Fibroblast of lung (primary cell): ENCODE measurements at places on chromosomes 12 and 14. TPM values are rescaled to one million over a fixed set of nuclear protein-coding genes. Genes with fewer than 3 reads are reported as not detected.

DNA sequence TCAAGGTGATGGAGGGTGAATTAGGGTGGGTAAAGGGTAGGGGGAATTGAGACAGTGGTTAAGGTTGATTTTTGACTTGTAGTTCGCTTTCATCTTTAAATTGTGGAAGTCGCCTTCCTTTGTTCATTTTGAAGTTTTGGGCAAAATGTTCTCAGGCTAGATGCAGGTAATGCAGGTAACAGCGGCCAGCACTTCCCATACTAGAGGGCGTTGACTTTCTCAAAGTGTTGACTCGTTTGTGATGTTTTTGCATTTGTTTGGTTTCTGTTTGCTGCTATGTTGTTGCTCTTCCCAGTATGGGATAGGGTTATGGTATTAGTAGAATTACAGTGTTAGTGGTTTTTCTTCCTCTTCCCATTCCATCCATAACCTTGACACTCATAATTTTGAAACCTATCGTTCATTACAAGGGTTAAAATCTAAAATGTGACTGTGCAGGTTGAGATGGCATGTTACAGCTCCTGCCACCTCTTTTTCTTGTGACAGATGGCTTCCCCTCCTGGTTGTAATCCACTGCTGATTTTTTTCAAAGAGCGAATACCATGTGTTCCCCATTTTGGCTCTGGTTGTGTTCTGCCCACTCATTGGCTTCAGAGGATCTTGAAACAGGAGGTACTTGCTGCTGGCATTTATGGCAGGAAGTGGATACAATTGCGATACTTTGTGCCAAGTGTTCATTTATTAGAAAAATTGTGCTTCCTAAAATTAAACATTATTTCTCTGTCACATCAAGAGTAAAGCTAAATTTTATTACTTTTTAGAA is 57.1 kb downstream of the ERC1 start:
- no peak overlapping the region for H3K27ac ChIP-seq
- no peak for DNase-seq
- no peaks in the 10 kb centered on the region for H3K36me3 ChIP-seq
- H3K27me3 ChIP-seq: no peaks in the 10 kb centered on the region
- no peak overlapping the region for H3K4me3 ChIP-seq
- no peaks in the 10 kb centered on the region for H3K4me1 ChIP-seq

- no peaks in the 10 kb centered on the region for H3K4me1 ChIP-seq
- H3K27me3 ChIP-seq: peaks cover 5% of the 10 kb centered on the region
- no peak overlapping the region for H3K27ac ChIP-seq
- no peaks in the 10 kb centered on the region for H3K36me3 ChIP-seq
- no peak overlapping the region for H3K4me3 ChIP-seq
- no peak for DNase-seq
Measured at GRCh38 chr14:99246536-99247097, 25.4 kb downstream of the BCL11B start.

Gene NKX2-8
- total RNA-seq: not detected in 2 replicates

Gene TPI1
- 906 and 934 TPM in 2 replicates for total RNA-seq

- peaks cover 2% of the 10 kb centered on the region for H3K4me1 ChIP-seq
- no peak overlapping the region for H3K27ac ChIP-seq
- no peaks in the 10 kb centered on the region for H3K36me3 ChIP-seq
- no peak overlapping the region for H3K4me3 ChIP-seq
Measured at GRCh38 chr12:46908936-46909635, 83.3 kb upstream of the SLC38A4 start.

GRCh38 chr12:19166956-19167355 is 37.4 kb downstream of the PLEKHA5 start:
- no peak overlapping the region for H3K4me3 ChIP-seq
- H3K4me1 ChIP-seq: no peaks in the 10 kb centered on the region
- no peak for DNase-seq
- H3K27me3 ChIP-seq: no peaks in the 10 kb centered on the region
- H3K27ac ChIP-seq: no peak overlapping the region
- H3K36me3 ChIP-seq: no peaks in the 10 kb centered on the region

Gene GUCY2C
- total RNA-seq: not detected in 2 replicates

Gene NPAS3
- 0.26 and 0.50 TPM in 2 replicates for total RNA-seq

DNA sequence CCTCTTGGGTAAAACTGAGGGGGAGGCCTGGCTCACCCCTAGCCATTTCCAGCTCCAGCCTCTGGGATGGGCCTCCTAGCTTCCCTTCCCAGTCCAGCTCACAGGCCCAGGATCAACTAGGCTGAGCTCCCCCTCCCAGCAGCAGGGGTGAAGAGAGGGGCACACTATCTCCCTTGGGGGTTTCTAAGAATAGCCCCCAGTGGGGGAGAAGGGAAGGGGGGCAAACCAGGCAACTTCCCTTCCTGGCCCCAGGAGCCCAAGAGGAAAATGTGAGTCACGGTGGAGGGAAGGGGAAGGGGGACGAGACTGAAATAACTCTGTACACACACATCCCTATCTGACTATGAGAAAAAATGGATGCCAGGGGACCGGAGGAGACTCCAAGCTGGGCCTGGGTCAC is 9.0 kb downstream of the ADCY6 start:
- H3K27me3 ChIP-seq: no peaks in the 10 kb centered on the region
- peak; percentile 61 for DNase-seq
- no peak overlapping the region for H3K4me3 ChIP-seq
- H3K4me1 ChIP-seq: peaks cover 7% of the 10 kb centered on the region

DNA sequence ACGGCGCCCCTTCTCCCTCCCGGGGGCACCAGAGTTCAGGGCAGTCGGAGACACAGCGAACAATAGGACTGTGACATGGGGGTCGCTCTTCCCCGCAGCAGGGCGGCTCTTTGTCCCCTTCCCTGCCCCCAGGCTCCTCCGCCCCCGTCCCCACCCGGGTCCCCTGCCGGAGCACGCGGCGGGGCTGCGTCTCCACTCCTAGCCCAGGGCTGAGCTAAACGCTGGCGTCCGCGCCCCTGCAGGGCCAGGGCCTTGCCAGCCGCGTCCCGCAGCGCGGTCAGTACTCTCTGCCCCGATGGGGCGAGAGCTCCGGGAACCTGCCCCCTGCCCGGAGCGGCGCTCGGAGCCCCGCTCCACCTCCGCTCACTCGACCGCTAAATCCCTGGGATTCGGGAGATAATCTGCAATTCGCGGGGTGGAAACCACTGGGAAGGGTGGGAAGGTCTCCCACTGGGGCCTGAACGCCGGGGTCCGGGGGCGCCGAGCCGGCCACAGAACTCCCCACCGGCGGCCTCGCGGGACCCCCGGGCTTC is 825 bp upstream of the CCDC85C start:
- DNase-seq: no peak
- H3K27ac ChIP-seq: peak overlapping the region; percentile 56
- no peaks in the 10 kb centered on the region for H3K36me3 ChIP-seq

Gene KLHL33
- total RNA-seq: 0.26 and 1.5 TPM in 2 replicates

Gene RAPGEF3
- total RNA-seq: 1.0 and 2.8 TPM in 2 replicates

- peaks cover 8% of the 10 kb centered on the region for H3K4me1 ChIP-seq
- DNase-seq: no peak
- H3K27ac ChIP-seq: no peak overlapping the region
- H3K36me3 ChIP-seq: no peaks in the 10 kb centered on the region
- H3K27me3 ChIP-seq: no peaks in the 10 kb centered on the region
Measured at GRCh38 chr14:74946659-74947281, 8.6 kb downstream of the PGF start.

Gene SERPINA9
- not detected in 2 replicates for total RNA-seq

GRCh38 chr12:98595243-98595988 is 1.9 kb downstream of the SLC25A3 start:
- H3K27ac ChIP-seq: peak overlapping the region; percentile 49
- DNase-seq: peak; percentile 81
- H3K27me3 ChIP-seq: no peaks in the 10 kb centered on the region

Gene TGM1
- 0.51 and 0.83 TPM in 2 replicates for total RNA-seq

Gene RNASE3
- not detected in 2 replicates for total RNA-seq

DNA sequence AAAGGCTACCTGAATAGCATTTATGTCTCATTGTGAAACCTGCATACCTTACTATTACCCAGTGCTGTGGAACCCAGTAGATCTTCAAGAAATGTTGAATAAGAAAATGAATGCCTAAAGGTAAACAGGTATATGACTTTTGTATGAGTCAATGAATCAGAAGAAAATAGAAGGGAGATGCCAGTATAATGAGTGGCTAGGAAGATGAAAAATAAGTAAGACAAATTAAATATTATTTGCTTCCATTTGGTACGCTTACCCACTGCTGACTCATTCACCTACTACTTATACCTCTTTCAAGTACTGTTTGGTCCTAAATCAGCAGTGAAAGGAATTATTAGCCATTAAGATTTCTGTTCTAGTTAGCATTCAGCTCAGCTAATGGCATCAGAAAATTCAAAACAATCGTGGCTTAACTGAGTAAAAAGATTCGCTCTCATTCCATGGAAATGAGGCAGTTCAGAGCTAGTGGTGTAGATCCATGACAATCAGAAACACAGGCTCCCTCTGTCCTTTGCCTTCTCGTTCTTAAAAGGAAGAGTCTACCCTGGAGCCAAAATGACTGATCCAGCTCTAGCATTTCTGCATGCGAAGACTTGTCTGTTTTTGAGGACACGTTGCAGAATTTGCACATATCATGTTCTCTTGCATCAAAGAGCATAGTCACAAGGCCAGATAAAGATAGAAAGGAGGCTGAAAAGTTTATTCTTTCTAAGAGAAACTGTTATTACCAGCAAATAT is 705.8 kb upstream of the USP15 start:
- no peaks in the 10 kb centered on the region for H3K4me1 ChIP-seq
- H3K36me3 ChIP-seq: no peaks in the 10 kb centered on the region
- H3K27me3 ChIP-seq: no peaks in the 10 kb centered on the region
- no peak for DNase-seq
- H3K27ac ChIP-seq: no peak overlapping the region

DNA sequence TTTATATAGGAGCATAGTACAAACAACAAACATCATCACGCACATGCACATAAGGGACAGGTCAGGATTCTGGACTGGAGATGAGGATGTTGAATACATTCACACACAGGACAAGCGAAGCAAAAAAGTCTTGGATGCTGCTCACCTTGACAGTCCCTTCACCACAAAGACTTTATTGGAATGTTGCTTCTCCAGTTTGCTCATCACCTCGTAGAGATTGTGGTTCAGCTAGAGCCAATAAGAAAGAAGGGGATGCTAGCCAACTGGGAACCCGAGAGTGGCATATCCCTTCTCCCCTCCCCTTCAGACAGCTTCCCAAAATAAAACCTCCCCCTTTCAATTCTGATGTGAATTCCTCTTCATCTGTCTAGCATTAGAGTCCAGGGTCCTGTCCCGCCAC is 25.4 kb upstream of the SMAGP start:
- no peak for DNase-seq
- H3K36me3 ChIP-seq: no peaks in the 10 kb centered on the region
- no peak overlapping the region for H3K27ac ChIP-seq

Gene CACNB3
- total RNA-seq: 18.5 and 28.4 TPM in 2 replicates

- H3K27me3 ChIP-seq: no peaks in the 10 kb centered on the region
- peaks cover 9% of the 10 kb centered on the region for H3K4me1 ChIP-seq
- H3K36me3 ChIP-seq: no peaks in the 10 kb centered on the region
- H3K4me3 ChIP-seq: no peak overlapping the region
- DNase-seq: no peak
Measured at GRCh38 chr12:52878507-52879393, 26.1 kb downstream of the KRT8 start.

DNA sequence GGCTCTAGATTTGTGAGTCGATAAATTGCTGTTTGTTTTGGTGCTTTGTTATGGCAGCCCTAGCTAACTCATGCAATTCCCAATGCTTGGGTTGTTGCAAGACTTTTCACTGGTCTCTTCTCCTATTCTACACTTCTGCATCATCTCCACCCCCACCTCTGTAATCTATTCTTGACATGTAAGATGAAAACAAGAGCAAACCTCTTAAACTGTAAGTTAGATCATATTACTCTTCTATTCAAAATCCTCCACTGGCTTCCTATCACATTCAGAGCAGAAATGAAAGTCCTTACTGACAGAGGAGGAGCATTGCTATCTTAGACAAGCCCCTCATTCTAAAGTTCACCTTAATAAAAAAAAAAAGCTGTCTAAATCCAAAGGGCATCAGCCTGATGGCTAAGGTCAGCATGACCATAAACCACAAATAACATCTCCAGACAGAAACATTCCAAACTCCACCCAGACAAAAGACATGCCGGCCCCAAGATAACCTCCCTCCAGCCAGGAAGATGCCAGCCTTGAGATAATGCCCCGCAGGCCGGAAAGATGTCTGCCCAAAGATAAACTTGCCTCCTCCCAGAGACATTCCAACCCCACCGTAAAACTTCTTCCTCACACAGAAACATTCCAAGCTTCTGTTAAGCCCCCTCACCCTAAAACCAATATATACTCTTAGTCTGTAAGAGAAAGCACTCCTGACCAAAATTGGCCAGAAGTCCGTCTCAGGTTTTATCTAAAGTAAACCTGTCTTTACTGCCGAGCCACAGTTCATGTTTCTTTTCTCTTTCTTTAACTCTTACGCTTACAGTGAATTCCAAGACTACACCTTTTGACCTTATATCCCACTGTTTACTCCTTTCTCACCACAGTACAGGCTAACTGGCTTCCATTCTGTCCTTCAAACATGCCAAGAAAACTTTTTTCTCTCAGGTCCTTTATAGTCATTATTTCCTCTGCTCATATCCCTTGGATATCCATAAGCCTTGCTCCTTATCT is 308.9 kb downstream of the KCNH5 start:
- H3K27me3 ChIP-seq: no peaks in the 10 kb centered on the region
- no peaks in the 10 kb centered on the region for H3K4me1 ChIP-seq
- no peak overlapping the region for H3K4me3 ChIP-seq
- peak; percentile 21 for DNase-seq
- H3K36me3 ChIP-seq: no peaks in the 10 kb centered on the region

GRCh38 chr12:75341873-75342272 is 7.4 kb downstream of the GLIPR1L1 start:
- no peak overlapping the region for H3K4me3 ChIP-seq
- H3K27me3 ChIP-seq: no peaks in the 10 kb centered on the region
- H3K4me1 ChIP-seq: no peaks in the 10 kb centered on the region

Gene NFATC4
- total RNA-seq: 33.1 and 59.9 TPM in 2 replicates

GRCh38 chr14:90487031-90487430 is 90.2 kb downstream of the CALM1 start:
- peaks cover 2% of the 10 kb centered on the region for H3K4me1 ChIP-seq
- DNase-seq: no peak
- no peak overlapping the region for H3K27ac ChIP-seq
- H3K36me3 ChIP-seq: no peaks in the 10 kb centered on the region
- H3K27me3 ChIP-seq: peaks cover under 1% of the 10 kb centered on the region

Gene C12orf50
- total RNA-seq: under 0.01 TPM in 1 of 2 replicates, not detected in the other

Gene LPCAT3
- 10.0 and 11.4 TPM in 2 replicates for total RNA-seq
